Left ventricle myocardium superior (tissue), 1 donor: ENCODE measurements at places on chromosomes 7 and 10. TPM values are rescaled to one million over a fixed set of nuclear protein-coding genes. Genes with fewer than 3 reads are reported as not detected.
A peak's percentile ranks its signal among the peaks of the same experiment; 100 is the strongest.

CHAT gene
- total RNA-seq, result not detected

AKR1C4 gene
- total RNA-seq, result not detected

CACNB2 gene
- 55.9 TPM for total RNA-seq

NPFFR1 gene
- total RNA-seq, result 0.02 TPM

GRCh38 chr7:8232999-8233847, 28.7 kb downstream of the ICA1 start:
- DNase-seq, result no peak

- DNase-seq, result peak; percentile 34
These were observed 3.8 kb downstream of the ZYX start for GRCh38 chr7:143384661-143385631.

DNA sequence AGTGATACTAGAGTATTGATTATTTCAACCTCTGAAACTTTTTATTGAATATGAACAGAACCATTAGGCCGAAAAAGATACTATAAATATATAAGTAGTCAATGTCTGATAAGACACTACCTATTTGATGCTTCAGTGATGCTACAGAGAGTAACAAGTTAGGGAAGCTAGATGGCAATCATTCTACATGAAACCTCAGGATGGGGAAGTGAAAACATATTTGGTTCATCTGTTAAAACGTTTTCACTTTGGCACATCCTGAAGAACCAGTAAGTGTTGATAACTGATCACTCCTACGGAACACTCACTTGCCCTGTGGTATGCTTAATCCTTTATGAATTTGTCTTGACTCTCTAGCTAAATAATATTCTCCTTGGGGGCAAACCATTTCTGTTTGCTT, 1064.9 kb downstream of the NXPH1 start:
- DNase-seq, result no peak

DNA sequence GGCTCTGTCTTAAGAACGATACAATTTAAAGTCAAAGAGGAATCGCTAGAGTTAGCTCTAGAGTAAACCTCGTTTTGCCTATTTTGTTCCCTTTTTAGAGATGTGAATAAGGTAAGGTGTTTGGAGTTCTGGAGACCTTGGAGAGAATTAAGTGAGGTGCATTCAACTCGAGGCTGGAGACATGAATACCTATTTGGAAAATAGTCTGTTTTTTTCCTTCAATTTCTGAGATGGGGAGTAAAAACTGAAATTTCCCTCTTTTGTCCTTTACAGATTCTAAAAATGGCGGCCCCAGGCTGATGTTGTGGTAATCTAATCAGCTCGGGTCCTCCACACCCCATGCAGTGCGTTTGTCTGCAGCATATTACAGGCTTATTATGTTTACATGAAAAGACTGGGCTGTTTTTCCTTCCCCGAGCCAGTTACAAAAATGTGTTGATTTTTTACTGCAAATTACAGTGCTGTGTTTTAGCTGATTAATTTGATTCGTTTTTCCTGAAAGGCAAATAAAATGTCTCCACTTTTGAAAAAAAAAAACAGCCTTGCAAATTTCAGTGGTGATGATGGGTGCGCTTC, 1.5 kb downstream of the KMT2E start:
- no peak for DNase-seq

- DNase-seq, result no peak
These were observed 114.4 kb downstream of the TPST1 start for GRCh38 chr7:66319407-66319979.

DNA sequence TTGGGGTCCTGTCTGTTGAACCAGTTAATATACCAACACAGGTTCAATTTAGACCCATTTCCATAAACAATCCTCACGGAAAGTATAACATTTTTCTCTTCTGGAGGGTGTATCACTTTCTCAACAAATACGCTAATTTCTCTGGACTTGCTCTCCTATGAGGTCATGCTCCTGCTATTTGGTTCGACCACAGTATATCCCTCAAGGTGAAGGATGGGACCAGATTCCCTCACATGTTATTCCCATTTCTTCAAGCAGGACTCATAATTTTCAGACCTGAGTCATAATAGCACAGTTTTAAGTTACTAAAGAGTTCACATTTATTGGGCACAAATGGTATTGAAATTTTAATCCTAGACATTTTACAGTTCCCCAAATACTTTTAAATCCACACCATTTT, 57.2 kb downstream of the ADAM12 start:
- no peak for DNase-seq

DNA sequence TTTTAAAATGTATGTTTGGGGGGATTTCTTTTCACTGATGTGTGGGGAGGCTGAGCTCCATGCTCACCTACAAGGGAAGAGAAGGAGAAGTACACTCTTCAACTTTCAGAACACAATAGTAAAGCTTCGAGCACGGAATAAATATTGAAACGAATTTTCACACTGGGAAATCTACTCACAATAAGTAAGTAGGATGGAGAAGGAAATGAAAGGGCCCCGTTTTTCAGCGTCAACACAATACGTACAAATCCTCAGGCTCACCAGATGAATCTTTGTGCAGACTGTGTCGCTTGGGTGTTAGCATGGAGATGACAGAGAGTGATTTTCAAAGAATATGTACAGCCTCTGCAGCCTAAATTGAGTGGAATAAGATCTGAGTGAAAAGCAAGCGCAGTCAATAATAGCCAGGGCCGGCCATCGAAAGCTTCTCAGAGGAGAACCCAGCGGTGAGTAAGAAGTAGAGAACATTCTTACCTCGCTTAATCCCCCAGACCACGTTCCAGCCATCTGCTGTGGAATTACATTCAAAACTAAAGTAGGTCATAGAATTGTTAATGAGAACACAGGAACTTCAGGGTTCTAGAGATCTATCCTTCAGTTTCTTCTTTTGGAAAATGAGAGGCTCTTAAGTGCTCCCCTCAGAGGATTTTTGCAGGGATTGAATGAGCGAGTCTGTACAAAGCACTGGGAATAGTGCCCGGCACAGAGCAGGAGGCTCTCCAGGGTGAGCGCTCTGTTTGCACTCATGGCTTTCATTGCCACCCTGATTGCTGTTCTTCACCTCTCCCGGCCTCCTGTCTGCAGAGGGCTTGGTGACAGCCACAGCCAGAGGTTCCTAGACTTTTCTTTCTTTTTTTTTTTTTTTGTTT, 292.8 kb downstream of the SFMBT2 start:
- no peak for DNase-seq

GRCh38 chr10:35636956-35637355, 5.1 kb downstream of the FZD8 start:
- no peak for DNase-seq

DNA sequence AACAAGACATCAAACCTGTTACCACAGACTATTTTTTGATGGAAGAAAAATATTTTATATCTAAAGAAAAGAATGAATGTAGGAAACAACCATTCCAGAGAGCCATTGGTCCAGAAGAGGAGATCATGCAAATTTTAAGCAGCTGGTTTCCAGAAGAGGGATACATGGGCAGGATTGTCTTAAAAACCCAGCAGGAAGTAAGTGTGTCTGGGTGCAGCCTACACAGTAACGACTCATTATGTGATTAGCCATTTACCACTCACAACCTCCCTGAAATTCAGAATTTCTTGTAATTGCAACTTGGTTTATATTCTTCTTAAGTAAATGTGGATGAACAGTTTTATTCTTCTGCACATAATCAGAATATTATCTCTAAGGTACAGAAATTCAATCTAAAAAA, 46.2 kb downstream of the NOC3L start:
- DNase-seq, result no peak

GRCh38 chr7:1693991-1694524, 24.0 kb downstream of the ELFN1 start:
- peak; percentile 33 for DNase-seq

- no peak for DNase-seq
These were observed 7.0 kb downstream of the BAMBI start for GRCh38 chr10:28684157-28684985.

GRCh38 chr10:23980094-23980493, 228.8 kb upstream of the KIAA1217 start:
- no peak for DNase-seq

- DNase-seq, result no peak
These were observed 130.4 kb upstream of the STEAP4 start for GRCh38 chr7:88437132-88437531.

- DNase-seq, result no peak
These were observed 1.7 kb downstream of the CCSER2 start for GRCh38 chr10:84329986-84330651.
